ENCODE measurements at places on chromosomes 5 and 9.

DNA sequence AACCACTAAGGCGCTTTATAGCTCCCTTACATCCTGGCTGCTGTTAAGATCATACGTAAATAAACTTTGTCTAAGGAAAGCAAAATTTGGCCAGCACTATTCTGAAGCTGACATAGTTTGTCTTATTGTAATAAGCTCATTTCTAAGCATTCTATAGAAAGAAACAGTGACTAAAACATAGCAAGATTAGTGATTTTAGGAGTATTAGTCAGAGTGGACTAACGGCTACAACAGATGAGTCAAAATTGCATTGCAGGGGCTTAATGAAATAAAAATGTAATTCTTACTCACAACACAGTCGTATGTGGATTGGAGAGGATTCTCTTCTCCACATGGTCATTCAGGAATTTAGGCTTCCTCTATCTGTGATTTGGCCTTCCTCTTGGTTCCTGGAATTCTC is 347.6 kb downstream of the GADD45G start:
- DNase-seq = no peak

GRCh38 chr5:82642313-82642712 is 364.2 kb upstream of the RPS23 start:
- DNase-seq = no peak

DNA sequence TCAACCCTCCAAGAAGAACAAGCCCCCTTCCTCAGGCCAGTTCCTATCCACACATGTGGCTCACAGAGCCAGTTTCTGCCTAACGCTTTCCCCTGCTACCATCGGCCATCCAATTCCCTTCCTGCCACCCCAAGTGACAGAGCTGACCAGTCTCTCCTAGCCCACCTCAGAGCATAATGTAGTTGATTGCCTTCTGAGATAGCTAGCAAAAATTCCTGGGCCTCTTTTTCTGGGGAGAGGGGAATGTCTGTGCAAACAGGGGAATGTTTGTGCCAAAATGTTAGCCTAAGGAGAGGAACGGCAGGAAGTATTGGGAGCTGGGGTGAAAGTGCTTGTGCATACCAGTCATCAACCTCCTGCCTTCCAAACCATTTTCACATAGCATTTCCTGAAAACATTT is 157.0 kb downstream of the PJA2 start:
- DNase-seq = no peak

DNA sequence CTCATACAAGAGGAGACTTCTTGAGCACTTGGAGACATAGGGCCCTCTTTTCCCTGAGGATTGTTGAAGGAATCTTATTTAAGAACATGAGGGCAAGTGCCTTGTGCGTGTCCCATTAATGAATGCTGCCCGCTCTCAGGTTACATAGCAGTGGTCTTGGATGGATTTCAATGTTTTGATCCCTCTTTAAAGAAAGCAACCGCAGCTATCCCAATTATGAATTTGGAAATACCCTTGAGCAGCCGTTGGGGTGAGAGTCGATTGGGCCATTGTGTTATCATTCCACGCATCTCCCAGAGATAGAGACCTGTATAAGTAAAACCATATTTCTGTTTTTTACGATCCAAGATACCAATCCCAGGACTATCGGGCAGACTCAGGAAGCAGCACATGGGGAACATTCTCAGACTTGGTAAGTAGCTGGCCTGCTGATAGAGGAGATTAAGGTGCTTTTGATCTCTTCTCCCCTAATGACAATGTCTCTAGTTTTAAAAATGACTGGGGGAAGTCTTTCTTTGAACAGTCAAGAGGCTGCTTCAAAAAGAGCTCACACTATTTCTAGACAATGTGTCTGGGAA is 145.3 kb downstream of the MACROH2A1 start:
- no peak for DNase-seq

GRCh38 chr5:1657161-1657741 is 133.5 kb upstream of the LPCAT1 start:
- DNase-seq = no peak

DNA sequence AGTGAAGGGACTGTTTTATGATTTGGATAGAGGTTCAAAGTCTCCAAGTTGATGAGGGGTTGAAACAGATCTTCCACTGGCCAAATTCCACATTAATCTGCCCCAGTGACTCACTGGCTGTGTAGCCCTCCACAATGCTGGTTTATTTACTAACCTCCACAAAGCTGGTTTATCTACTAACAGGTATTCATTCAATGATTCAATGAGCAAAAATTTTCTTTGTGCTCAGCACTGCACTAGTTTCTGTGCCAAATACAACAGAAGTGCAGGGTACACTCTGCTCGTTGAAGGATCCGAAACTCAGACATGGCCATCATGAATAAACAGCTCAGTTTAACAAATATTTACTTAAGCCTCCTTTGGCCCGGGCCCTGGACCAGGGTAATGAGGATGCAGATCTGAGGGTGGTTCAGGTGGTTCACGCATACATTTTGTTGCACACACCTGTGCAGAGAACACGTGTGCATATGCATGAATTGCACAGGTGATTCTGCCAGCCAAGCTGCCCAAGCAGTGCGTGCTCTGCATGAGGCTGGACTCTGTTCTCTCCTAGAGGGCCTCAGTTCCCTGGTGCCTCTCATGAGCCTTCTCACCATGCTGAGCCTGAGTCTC is 71.0 kb downstream of the SH3PXD2B start:
- no peak for DNase-seq

DNA sequence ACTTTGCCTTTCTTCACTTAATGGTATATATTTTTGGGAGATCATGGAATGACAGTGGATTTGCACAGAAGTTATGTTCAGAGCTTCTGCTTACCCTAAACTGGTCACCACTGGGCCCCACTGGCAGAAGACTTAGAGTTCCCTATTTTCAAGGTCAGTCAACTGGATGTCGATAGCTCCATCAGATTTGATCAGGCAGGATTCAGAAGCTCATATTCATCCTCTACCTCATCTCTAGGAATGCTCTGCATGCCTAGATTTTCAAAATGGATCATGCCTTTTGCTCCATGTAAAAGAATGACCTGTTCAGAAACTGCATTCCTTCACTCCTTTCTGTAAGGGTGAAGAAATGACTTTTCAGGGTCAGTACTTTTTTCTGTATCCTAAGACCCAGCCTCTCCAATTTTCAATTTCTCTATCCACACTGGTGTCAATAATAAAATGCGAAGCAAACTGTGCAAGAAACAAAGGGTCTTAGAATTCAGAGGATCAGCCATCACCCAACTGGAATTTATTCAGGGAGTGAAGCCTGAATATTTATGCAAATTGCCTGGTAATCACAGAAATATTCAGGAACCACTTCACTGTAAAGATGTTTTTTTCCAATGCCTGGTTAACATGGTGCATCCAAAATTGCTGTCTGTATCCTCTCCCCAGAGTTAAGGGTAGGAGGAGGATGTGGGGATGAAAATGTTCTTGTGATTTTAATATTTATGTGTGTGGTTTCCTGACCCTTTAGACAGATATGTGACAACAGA is 125.4 kb downstream of the DOCK2 start:
- no peak for DNase-seq

- no peak for DNase-seq
These were observed 119.9 kb downstream of the TMEM174 start for GRCh38 chr5:73292816-73293459.

DNA sequence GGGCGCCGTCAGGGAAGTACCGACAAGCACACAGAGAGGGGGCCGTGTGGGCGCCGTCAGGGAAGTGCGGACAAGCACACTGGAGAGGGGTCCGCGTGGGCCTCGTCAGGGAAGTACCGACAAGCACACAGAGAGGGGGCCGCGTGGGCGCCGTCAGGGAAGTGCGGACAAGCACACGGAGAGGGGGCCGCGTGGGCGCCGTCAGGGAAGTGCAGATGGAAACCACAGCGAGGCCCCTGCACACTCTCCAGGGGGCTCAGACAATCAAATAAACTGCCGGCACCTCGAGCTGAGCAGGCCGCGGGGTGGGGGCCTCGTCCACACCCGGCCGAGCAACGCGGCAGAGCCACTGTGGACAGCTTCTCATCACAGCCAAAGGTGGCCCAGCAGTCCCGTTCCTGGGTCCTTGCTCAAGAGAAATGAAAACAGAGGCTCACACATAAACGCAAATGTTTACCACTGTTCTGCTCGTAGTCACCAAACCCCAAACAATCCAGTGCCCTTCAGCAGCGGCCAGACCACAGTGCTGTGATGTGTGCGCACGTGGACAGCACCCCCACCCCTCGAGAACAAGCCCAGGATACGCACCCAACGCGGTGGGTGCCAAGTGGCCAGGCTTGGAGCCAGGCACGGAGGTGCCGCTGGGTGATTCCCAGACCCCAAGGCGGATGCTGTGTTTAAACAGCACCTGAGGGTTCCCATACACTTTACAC is 24.7 kb downstream of the TPPP start:
- DNase-seq = no peak

GRCh38 chr5:171299228-171299627 is 9.8 kb upstream of the TLX3 start:
- DNase-seq = no peak

All from activated T-helper 1 cell treated with anti-CD3 and anti-CD28 coated beads, Interleukin-2, amount 50 U/mL, for 16 hours (primary cell).